B cell (primary cell): ENCODE measurements at places on chromosomes 7 and 10. TPM values are rescaled to one million over a fixed set of nuclear protein-coding genes. Genes with fewer than 3 reads are reported as not detected.

DNA sequence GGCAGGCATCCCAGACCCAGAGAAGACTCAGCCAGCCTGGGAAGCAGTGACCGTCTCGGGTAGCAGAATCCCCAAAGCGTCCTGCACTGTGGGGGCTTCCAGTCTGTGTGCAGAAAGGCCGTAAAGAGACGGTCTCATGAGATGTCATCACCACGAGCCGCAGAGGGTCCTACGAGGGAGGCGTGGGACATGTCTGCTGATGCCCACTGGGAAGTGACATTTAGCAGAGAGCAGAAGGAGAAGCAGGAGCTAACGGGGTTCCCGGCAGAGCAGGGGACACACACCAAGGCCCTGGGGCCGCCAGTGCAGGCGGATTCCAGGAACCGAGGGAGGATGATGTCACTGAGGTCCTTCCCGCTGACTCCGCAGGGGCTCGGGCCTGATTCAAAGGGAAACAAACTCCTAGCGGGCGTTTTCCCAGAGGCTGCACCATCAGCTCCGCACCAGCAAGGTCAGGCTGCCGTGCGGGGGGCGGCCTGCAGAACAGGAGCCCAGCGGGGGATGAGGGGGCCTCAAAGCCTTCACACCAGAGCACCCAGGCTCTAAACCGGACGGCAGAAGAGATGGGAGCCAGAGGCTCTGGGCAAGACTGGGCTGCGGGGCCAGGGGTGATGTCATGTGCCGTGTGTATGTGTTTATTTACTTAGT lies 85.4 kb upstream of the PDGFA start:
- H3K27ac ChIP-seq: peak overlapping the region; percentile 93
- no peaks in the 10 kb centered on the region for H3K36me3 ChIP-seq
- DNase-seq: no peak
- peaks cover 60% of the 10 kb centered on the region for H3K4me1 ChIP-seq
- H3K27me3 ChIP-seq: no peaks in the 10 kb centered on the region

GRCh38 chr7:115410972-115411686 lies 489.2 kb downstream of the MDFIC start:
- DNase-seq: peak; percentile 74
- peak overlapping the region; percentile 57 for H3K27ac ChIP-seq
- no peaks in the 10 kb centered on the region for H3K36me3 ChIP-seq

GRCh38 chr10:119650692-119651513 lies at the start of gene BAG3:
BAG3 (plus strand) TSS chr10:119651380; CDS start chr10:119651676, 296 bp downstream.
- peaks cover 3% of the 10 kb centered on the region for H3K4me1 ChIP-seq
- no peaks in the 10 kb centered on the region for H3K36me3 ChIP-seq
- peak within 1 kb of the TSS; percentile 82 for H3K27ac ChIP-seq
- peak within 1 kb of the TSS; percentile 96 for H3K4me3 ChIP-seq
- DNase-seq: peak; percentile 85

The SYT15B gene
- not detected in 2 replicates for total RNA-seq

GRCh38 chr10:69792341-69792740 lies 9.4 kb upstream of the COL13A1 start:
- no peak for DNase-seq
- no peak overlapping the region for H3K4me3 ChIP-seq
- no peaks in the 10 kb centered on the region for H3K27me3 ChIP-seq
- no peaks in the 10 kb centered on the region for H3K36me3 ChIP-seq
- no peaks in the 10 kb centered on the region for H3K4me1 ChIP-seq

- H3K36me3 ChIP-seq: no peaks in the 10 kb centered on the region
- no peak overlapping the region for H3K4me3 ChIP-seq
- H3K27me3 ChIP-seq: no peaks in the 10 kb centered on the region
Observed at GRCh38 chr7:93036149-93036640, 81.6 kb downstream of the SAMD9 start.

GRCh38 chr7:24836084-24836483 lies 78.8 kb upstream of the GSDME start:
- DNase-seq: peak; percentile 89
- H3K27ac ChIP-seq: peak overlapping the region; percentile 97
- H3K4me1 ChIP-seq: peaks cover 74% of the 10 kb centered on the region

DNA sequence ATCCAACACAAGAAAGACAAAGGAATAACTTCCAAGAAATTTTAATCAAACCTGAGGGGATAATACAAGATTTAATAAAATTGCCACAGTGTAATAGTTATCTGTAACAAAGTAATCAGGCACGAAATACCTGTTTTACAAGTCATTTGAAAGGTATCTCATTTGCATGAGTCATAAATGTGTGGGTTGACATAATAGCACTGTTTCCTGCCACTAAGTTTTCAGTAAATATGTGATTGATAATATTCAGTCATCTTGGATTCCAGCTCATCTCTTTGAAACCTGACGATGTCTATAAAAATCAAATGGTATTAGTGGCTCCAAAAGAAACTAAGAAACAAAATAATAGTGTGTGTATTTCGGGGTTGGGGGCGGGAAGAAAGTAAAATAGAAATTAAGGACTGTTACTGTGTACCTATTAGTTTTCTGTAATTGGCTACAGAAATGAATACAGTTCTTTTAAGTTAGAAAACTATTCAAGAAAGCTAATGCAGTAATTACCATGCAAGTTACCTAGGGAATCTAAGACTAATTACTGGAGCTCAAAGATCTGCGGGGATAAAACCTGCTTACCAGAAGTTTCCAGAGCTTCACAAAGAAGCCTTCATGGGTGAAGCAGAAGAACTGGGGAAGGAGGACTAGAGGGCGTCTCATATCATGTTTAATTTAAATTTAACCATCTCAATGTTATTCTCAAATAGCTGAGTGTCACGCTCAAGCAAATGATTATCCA lies 100.7 kb downstream of the ST8SIA6 start:
- H3K27me3 ChIP-seq: no peaks in the 10 kb centered on the region
- no peak for DNase-seq
- no peak overlapping the region for H3K4me3 ChIP-seq
- H3K36me3 ChIP-seq: no peaks in the 10 kb centered on the region
- H3K4me1 ChIP-seq: no peaks in the 10 kb centered on the region

DNA sequence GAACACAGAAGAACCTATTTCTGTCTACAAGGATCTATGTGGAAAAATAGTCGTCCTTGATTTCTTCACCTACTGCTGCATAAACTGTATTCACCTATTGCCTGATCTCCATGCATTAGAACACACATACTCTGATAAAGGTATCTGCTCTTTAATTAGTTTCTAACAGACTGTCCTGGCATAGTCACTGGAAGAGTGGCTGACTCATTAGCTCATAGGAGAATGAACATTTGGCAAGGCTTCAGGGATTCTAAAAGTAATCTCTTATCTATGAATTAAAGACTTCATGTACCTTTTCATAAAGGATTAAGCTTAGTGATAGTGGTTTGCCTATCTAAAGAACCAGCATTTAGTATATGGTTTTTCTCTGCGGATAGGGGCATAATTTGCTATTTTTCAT lies 4.1 kb downstream of the NHLRC2 start:
- H3K27ac ChIP-seq: no peak overlapping the region
- no peak overlapping the region for H3K4me3 ChIP-seq
- DNase-seq: no peak

The HPS1 gene
- 125 TPM in 2 replicates for total RNA-seq

DNA sequence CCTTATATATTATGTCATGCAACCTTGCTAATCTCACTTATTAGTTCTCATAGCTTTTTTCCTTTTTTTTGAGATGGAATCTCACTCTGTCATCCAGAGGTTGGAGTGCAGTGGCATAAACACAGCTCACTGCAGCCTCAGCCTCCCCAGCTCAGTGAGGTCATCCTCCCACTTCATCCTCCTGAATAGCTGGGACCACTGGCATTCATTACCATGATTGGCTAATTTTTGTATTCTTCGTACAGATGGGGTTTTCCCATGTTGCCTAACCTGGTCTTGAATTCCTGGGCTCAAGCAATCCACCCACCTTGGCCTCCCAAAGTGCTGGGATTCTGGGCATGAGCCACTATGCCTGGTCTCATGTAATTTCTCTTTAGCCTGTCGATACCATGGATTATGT lies 89.1 kb upstream of the TRIM24 start:
- H3K27me3 ChIP-seq: no peaks in the 10 kb centered on the region
- H3K4me1 ChIP-seq: no peaks in the 10 kb centered on the region
- H3K36me3 ChIP-seq: no peaks in the 10 kb centered on the region
- no peak for DNase-seq
- no peak overlapping the region for H3K27ac ChIP-seq
- no peak overlapping the region for H3K4me3 ChIP-seq

DNA sequence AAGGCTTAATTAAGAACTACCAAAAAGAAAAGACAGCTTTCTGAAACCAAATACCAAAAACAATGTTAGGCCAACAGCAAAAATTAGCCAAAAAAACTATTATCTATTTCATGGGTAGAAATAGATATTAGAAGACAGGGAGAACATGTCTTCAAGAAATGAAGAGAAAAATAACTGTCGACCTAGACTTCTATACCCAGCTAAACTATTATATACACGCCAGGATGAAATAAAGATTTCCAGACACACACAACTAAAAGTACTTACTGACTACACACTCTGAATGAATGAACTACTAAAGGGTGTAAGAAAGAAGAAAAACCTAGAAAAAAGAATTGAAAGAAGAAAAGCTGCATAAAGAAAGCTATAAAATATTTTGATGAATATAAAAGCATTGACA lies 11.5 kb upstream of the CDHR3 start:
- no peak for DNase-seq
- H3K4me1 ChIP-seq: no peaks in the 10 kb centered on the region
- peaks cover 5% of the 10 kb centered on the region for H3K27me3 ChIP-seq

The LRIT1 gene
- total RNA-seq: not detected in 2 replicates

GRCh38 chr10:129024046-129024445 lies 443.0 kb upstream of the MGMT start:
- H3K27ac ChIP-seq: no peak overlapping the region
- no peak overlapping the region for H3K4me3 ChIP-seq
- no peak for DNase-seq
- H3K4me1 ChIP-seq: no peaks in the 10 kb centered on the region
- no peaks in the 10 kb centered on the region for H3K27me3 ChIP-seq

DNA sequence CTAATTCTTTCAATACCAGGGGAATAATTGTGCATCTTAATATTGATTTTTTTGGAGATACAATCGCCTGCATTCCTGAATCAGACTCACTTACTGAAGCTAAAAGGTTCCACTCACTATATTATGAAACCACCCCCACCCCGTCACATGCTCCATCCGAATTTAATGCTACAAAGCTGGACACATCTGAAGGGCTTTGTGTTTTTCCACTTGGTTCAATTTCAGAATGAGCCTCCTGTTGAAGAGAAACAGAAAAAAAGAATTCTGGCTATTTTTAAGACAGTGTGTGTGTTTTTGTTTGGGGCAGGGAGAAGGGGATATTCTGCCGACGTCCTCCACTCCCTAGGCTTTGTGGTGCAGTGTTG lies 165.5 kb upstream of the TBX20 start:
- no peak for DNase-seq
- H3K36me3 ChIP-seq: no peaks in the 10 kb centered on the region
- H3K4me3 ChIP-seq: no peak overlapping the region
- no peaks in the 10 kb centered on the region for H3K4me1 ChIP-seq
- H3K27ac ChIP-seq: no peak overlapping the region

- H3K27ac ChIP-seq: no peak overlapping the region
- no peak overlapping the region for H3K4me3 ChIP-seq
- H3K36me3 ChIP-seq: no peaks in the 10 kb centered on the region
- H3K4me1 ChIP-seq: no peaks in the 10 kb centered on the region
Observed at GRCh38 chr10:131085091-131085860, 226.2 kb downstream of the TCERG1L start.

GRCh38 chr7:69429911-69430383 lies 168.3 kb upstream of the AUTS2 start:
- no peak for DNase-seq
- no peak overlapping the region for H3K27ac ChIP-seq
- no peak overlapping the region for H3K4me3 ChIP-seq
- H3K27me3 ChIP-seq: no peaks in the 10 kb centered on the region
- peaks cover 25% of the 10 kb centered on the region for H3K4me1 ChIP-seq
- no peaks in the 10 kb centered on the region for H3K36me3 ChIP-seq

- no peaks in the 10 kb centered on the region for H3K27me3 ChIP-seq
- H3K36me3 ChIP-seq: peaks cover 9% of the 10 kb centered on the region
- H3K4me3 ChIP-seq: no peak overlapping the region
- H3K27ac ChIP-seq: no peak overlapping the region
Observed at GRCh38 chr7:90897961-90898469, 301.9 kb downstream of the CDK14 start.

DNA sequence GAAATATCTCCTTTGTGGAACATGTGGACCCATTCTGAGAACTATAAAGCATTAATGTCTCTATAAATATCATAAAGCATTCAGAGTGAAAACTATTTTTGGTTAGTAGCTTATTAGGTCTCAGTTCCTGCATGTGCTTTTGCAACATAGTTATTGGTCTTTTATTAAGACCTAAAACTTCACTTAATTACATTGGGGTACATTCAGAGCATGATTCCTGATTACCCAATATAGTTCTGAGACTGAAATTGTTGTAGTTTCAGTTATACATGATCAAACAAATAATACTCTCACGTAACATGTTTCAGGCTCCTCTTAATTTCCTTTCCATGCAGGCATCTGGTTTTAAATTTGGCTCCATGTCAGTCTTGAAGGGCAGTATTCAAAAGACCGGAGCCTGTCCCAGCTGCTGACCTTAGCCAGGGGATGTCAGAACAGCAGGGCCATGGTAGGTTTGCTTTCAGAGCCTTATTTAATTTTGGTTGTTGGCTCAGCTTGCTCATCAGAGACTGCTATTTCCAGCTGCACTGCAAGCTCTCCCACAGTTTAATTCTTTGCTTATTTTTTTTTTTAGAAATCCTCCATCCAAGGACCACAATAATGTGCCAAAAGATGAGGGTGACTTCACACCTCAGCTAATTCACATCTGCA lies 447.8 kb upstream of the FZD8 start:
- no peak for DNase-seq
- H3K27ac ChIP-seq: no peak overlapping the region
- no peaks in the 10 kb centered on the region for H3K4me1 ChIP-seq
- H3K36me3 ChIP-seq: no peaks in the 10 kb centered on the region
- no peak overlapping the region for H3K4me3 ChIP-seq

DNA sequence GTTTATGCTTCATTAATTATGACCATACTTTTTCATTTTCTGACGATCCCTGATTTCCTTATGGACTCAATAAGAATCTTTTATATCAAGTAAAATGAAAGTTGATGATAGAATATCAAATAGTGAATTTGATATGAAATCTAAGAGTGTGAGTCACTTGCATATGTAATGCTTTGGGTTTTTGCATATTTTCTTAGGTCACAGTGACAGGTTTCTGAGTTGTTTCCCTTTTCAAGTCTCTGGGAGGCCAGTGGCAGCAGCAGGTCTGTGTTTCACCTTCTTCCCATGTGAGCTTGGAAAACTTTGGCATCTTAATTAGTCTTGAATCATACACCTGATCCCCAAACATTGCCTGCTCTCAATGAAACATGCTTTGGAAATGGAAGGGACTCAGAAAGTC lies 34.7 kb upstream of the GJD4 start:
- H3K27me3 ChIP-seq: no peaks in the 10 kb centered on the region
- DNase-seq: no peak
- H3K4me1 ChIP-seq: no peaks in the 10 kb centered on the region
- no peaks in the 10 kb centered on the region for H3K36me3 ChIP-seq

- no peak overlapping the region for H3K4me3 ChIP-seq
- no peaks in the 10 kb centered on the region for H3K27me3 ChIP-seq
- H3K4me1 ChIP-seq: no peaks in the 10 kb centered on the region
- no peak overlapping the region for H3K27ac ChIP-seq
- no peak for DNase-seq
Observed at GRCh38 chr10:103153302-103154197, 39.5 kb downstream of the NT5C2 start.
